ENCODE measurements at places on chromosomes 1 and 21.

DNA sequence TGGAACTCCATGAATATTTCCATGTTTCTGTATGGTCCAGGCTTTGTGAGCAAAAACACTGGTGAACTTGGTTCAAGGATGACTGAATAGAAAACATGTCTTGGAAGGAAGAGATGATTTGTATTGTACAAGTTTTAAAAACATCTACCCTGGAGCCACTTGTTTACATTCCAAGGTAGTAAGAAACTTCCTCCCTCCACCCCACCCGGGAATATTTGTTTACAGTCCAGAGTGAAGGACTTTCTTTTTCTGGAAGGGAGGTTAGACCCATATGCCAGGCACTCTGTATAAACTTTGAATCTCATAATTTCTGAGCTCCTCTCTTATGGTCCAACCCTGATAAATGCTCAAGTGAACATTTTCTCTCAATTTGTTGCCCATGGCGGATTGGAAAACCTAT lies 323.3 kb upstream of the LYPLAL1 start:
- no peak for DNase-seq

- DNase-seq = no peak
Measured at GRCh38 chr1:110498270-110498669, 20.7 kb downstream of the KCNA10 start.

GRCh38 chr1:33036051-33036525 lies 595 bp downstream of the AK2 start:
- DNase-seq = no peak

GRCh38 chr1:75672108-75672507 lies 52.4 kb upstream of the ACADM start:
- DNase-seq = no peak

GRCh38 chr1:244280201-244280600 lies 171.5 kb downstream of the ADSS2 start:
- no peak for DNase-seq

GRCh38 chr21:31339721-31340120 lies 4.3 kb downstream of the TIAM1 start:
- no peak for DNase-seq

GRCh38 chr1:44718091-44718490 lies 12.9 kb downstream of the RNU5D-1 start:
- DNase-seq = no peak

DNA sequence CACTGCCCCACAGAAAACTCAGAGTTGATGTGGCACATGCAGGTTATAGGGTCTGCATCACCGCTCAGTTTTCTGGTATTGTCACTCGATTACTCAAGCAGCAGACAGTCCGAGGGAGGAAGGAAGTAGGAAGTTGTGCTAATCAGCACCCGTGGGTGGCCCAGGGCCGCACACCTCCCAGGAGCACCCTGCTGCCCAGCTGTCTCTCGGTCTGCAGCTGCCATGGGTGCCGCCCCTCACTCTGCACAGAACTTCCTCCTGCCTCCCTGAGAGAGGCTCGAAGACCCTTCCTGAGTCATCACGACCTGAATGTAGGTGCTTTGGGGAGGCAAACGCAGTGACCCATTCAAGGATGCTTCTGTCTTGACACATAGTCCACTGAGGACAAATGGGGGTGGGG lies 4.2 kb upstream of the TFF3 start:
- DNase-seq = no peak

- no peak for DNase-seq
Measured at GRCh38 chr1:160837558-160838205, 25.0 kb downstream of the CD244 start.

GRCh38 chr1:234600418-234601281 lies 9.3 kb downstream of the IRF2BP2 start:
- DNase-seq = peak; percentile 51

DNA sequence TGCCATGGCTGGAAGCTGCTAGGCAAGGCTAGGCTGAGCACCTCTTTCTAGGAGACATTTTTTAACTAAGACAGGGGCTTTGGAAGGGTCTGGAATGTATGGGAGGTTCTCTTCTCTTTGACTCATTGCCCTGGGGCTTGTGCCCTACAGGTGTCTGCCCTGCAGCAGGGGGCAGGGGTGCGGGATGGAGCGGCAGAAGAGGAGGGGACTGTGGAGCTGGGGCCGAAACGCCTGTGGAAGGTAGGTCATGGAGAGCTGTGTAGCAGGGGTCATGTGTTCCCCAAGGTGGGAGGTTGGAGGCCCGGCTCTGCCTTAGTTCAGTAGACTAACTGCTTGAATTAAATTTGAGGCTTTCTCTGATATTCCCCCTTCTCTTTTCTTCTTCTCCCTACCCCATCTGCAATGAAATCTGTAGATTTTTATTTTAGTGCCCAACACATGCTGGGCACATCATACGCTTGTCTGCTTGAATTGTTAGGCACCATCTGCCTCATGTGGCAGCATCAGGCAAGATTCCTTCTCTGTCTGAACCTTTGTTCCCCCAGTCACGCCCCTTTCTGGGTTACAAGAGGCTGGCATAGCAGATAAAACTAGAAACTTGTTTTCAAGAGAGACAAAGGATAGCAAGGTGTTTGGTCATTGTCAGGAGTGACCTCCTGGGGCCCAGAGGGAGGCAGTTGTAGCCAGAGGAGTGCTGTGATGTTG lies 18.4 kb downstream of the PPFIA4 start:
- peak; percentile 45 for DNase-seq

GRCh38 chr1:45929257-45929687 lies 125.9 kb downstream of the MAST2 start:
- DNase-seq = no peak

DNA sequence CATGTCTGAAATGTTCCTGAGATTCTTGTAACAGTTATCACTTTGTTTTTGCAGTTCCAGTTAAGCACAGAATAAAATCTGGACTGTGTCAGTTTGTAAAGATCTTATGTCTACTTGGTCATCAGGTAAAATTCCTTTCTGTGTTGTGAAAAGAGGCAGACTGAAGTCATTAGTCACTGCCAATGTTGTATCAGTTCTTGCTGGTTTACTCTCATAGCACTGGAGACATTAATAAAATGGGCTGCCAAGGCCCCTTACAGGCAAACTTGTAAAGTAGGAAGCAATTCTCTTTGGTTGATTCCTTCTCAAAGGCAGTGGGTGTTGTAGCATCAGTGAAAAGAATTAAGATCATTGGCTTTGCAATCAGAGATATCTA lies 61.4 kb upstream of the ST6GALNAC3 start:
- no peak for DNase-seq

GRCh38 chr1:110285316-110285715 lies 53.9 kb upstream of the RBM15 start:
- DNase-seq = no peak

- DNase-seq = no peak
Measured at GRCh38 chr1:36530261-36530660, 47.5 kb upstream of the CSF3R start.

Measured in NCI-H1694 (cell line).